ENCODE measurements at places on chromosomes 12 and 14. TPM values are rescaled to one million over a fixed set of nuclear protein-coding genes. Genes with fewer than 3 reads are reported as not detected.
A peak's percentile ranks its signal among the peaks of the same experiment; 100 is the strongest.

The KRT83 gene
- 0.46 TPM for total RNA-seq

- peak; percentile 77 for DNase-seq
These were observed 210.0 kb downstream of the PPM1H start for GRCh38 chr12:62724947-62725451.

GRCh38 chr12:44000309-44000952, 164.6 kb downstream of the TMEM117 start:
- peak; percentile 16 for DNase-seq

GRCh38 chr12:55548756-55549155, 646 bp upstream of the OR6C4 start:
- no peak for DNase-seq

DNA sequence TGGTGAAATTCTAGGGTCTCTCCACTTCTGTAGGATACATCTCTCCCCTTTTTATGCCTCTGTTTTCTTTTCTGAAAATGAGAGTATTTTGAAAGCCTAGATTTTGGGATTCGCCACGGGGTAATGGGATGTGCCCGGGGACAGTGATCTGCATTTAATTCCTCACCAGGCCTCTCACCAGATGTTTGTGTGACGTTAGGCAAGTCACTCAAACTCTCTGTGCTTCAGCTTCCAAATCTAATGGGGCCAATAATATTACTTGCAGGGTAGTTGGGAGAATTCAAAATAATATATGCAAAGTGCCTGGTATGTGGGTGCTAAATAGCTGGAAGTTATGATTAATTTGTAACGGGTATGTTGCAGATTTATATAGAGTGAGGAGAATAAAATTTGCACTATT, 78.8 kb downstream of the C12orf75 start:
- no peak for DNase-seq

DNA sequence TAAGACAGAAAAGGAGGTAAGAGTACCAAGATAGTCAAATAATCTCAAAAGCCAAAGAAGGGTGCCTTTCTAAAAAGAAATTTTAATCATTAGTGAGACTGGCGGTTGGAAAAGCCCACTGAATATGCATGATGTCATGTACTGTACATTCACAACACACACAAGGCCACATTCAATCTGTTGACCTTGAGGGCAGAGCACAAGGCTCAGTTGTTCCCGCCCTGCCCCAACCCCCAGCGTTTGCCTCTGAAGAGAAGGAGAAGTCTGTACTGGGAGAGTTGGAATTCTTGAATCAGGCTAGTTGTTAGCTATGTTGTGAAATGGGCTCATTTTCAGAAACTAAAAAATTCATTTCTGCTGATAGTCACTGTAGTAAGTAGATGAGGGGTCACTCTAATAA, 50.2 kb upstream of the NID2 start:
- DNase-seq, result no peak

DNA sequence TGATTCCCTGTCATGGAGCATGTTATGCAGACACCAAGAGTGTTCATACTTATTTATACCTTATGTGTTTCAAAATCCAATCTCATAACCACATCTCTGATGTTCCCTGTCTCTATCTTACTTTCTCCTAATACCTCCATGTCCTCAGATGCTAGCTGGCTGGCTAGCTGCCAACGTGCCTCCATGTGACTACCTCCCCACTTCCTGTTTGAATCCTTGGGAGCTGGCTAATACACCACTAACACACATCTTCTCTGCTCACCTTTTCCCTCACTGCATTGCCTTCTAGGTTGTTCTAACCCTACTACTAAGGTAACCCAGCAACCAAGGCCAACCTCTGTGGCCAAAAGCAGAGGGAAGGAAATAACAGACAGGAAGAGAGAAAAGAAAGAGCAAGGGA, 27.3 kb downstream of the TTC5 start:
- DNase-seq, result peak; percentile 17

DNA sequence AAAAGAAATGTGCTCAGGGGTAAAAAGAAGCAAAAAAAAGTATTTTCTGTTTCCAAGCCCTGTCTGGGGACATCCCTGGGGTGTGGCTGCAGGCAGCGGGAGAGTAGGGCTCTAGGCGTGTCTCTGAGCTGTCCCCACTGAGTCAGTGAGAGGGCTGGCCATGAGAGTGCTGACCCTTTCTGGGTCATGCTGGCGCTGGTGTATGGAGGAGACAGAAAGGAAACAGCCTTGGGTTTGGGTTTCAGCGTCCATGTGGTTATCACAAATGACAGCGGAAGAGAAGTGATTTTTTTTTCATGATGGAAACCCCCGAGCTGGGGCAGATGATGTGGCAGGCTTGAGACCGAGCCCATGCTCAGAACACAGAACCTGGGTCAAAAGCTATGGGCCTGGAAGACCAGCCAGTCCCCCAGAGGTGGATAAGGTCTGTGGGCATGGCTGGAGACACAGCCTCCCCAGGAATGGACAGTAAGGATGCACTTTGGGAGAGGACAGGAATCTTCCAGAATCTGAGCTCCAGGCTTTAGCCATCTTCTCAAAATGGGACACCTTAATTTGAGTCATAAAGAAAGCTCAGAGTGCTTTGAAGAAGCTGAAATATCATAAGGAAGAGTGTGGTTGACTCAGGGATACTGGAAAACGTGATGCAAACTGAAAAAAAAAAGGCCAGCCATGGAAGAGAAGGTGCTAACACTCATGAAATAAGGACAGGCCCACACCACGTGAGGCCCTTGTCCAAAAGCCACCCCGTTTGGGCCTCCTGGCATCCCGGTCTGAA, 36.2 kb downstream of the SYNE3 start:
- peak; percentile 32 for DNase-seq

DNA sequence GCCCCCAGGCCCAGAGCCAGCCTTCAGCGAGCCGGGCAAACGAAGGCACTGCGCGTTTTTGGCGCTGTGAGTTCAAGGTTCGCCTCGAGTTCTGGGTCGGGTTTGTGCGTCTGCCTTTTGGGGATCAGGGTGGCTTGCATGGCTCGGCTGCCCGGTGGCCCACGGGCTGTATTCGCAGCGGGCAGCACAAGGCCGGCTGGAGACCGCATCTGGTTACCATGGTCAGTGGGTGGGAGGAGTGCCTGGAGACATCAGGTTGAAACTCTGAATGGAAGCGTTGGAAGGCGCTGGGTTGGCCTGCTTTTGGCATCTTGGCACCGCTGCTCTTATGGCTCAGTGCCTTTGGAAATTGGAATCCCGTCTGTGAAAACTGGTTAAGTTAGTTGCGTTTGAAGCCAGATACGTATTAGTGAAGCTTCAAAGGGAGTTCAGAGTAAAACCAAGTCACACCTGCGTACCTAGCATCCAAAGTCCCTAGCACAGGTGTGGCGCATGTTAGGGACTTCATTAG, 50.9 kb downstream of the SNAPC1 start:
- DNase-seq, result peak; percentile 51

DNA sequence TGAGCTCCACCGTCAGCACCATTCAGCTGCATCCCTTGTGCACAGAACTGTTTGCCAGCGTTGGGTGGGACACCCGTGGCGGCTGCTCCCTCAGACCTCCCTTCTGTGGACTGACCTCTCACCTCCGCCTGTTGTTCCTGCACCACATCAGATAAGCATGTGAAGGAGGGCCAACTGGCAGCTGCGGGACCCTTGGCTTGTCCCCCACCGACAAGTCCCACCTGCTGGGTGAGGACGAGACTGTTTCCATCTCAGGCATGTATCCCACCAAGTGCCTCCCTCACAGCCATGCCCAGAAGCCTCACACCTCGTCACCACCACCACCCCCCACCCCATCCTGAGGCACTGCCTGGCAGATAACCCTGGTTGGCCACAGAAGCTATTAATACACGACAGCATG, 18.6 kb upstream of the TEAD4 start:
- DNase-seq, result no peak

- DNase-seq, result no peak
These were observed 868 bp downstream of the COX8C start for GRCh38 chr14:93347850-93348249.

- DNase-seq, result no peak
These were observed 48.8 kb downstream of the LRTM2 start for GRCh38 chr12:1869145-1869544.

- DNase-seq, result no peak
These were observed 10.7 kb upstream of the TCL1B start for GRCh38 chr14:95675486-95675885.

GRCh38 chr14:97416550-97416949, 619.4 kb downstream of the VRK1 start:
- DNase-seq, result no peak

The ADSS1 gene
- 18.4 TPM for total RNA-seq
